ENCODE measurements at places on chromosomes 6 and 20.

- DNase-seq = no peak
Observed at GRCh38 chr20:39123185-39123557, 161.0 kb downstream of the DHX35 start.

- DNase-seq = no peak
Observed at GRCh38 chr20:49268600-49269365, 9.1 kb downstream of the ZNFX1 start.

GRCh38 chr20:22561965-22562577 is 22.3 kb downstream of the FOXA2 start:
- DNase-seq = no peak

- no peak for DNase-seq
Observed at GRCh38 chr20:9591080-9591479, 76.7 kb downstream of the LAMP5 start.

DNA sequence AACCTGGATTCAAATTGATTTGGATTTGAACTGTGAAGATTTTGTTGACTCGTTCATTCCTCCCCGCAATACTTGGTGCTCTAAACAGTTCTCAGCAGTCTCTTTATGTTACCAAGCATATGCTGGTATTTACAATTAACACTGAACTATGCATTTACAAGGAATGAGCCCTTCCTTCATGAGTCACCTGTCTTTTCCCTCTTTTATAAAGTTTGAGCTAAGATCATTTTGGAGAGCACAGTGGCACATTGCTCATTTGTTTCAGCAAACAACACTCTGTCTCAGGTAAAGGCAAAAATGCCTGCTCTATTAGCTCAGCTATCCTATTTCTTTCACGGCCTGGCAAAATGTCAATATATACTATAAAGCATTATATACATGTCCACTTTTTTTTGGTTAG is 285.4 kb downstream of the PHACTR1 start:
- no peak for DNase-seq

- no peak for DNase-seq
Observed at GRCh38 chr20:4427940-4428586, 293.6 kb upstream of the PRND start.

GRCh38 chr6:41846666-41847237 is 48.4 kb downstream of the USP49 start:
- DNase-seq = peak; percentile 99

- no peak for DNase-seq
Observed at GRCh38 chr6:9496837-9497236, 918.0 kb downstream of the TFAP2A start.

DNA sequence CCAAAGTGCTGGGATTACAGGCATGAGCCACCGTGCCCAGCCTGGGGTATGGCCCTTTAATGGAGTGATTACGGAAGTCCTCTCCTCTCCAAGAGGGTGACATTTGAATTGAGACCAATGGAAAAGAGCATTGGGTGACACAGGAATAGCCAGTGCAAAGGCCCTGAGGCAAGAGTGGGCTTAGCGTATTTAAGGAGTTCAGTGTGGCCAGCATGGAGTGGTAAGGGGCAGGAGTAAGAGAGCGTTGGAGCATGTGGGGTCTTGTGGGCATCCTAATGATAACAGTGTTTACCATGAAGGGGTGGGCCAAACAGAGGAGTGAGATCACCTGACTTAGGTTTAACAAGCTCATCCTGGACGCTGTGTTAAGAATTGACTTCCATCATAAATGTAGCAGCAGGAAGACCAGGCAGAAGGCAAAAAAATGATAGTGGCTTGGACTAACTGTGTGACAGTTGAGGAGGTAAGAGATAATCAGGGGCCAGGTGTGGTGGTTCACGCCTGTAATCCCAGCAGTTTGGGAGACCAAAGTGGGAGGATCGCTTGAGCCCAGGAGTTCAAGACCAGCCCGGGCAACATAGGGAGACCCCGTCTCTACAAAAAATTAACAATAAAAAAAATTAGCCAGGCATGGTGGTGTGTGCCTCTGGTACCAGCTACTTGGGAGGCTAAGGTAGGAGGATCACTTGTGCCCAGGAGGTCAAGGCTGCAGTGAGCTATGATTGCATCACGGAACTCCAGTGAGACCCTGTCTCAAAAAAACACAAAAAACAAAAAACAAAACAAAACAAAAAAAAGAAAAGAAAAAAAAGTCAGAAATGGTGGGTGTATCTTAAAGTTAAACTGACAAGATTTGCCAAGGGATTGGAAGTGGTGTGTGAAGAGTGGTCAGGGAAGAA is 40.7 kb downstream of the TAF8 start:
- DNase-seq = no peak

DNA sequence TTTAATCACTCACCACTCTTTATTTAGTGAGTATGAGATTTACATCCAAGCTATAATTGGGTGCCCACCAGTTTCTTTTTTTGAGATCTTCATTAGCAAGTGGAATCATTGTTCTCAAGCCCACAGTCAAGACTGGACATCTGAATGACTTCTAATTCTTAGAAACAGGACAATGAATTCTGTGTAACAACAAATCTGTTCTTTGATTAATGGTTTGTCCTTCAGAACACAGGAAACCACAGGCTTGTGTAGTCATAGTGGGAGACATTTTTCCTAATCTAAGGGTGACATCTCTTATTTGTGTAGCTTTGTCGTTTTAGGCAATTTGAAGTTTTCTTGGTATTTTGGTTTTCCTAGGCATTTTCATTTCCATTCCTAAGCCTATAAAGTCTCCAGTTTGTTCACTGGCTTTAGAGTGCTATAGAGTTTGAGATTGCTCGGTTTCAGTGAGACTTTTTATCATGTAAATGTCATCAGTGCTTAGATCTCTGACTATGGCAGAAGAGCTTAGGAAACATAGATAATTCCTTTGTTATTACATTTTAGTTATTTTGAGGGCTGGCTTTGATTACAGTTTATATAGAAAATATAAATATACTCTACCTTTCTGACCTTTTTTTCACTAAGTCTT is 903.9 kb upstream of the MAP3K7 start:
- peak; percentile 9 for DNase-seq

- DNase-seq = no peak
Observed at GRCh38 chr6:17149571-17149970, 47.7 kb downstream of the STMND1 start.

GRCh38 chr6:116175344-116175743 is 49.4 kb upstream of the COL10A1 start:
- no peak for DNase-seq

GRCh38 chr20:961768-962167 is 40.3 kb downstream of the RSPO4 start:
- no peak for DNase-seq

- no peak for DNase-seq
Observed at GRCh38 chr6:117226778-117227177, 38.6 kb upstream of the VGLL2 start.

GRCh38 chr6:33702345-33702977 is 9.0 kb downstream of the UQCC2 start:
- DNase-seq = peak; percentile 52

GRCh38 chr6:100246206-100246605 is 218.5 kb downstream of the SIM1 start:
- no peak for DNase-seq

- DNase-seq = no peak
Observed at GRCh38 chr20:592506-592905, 17.6 kb downstream of the TCF15 start.

DNA sequence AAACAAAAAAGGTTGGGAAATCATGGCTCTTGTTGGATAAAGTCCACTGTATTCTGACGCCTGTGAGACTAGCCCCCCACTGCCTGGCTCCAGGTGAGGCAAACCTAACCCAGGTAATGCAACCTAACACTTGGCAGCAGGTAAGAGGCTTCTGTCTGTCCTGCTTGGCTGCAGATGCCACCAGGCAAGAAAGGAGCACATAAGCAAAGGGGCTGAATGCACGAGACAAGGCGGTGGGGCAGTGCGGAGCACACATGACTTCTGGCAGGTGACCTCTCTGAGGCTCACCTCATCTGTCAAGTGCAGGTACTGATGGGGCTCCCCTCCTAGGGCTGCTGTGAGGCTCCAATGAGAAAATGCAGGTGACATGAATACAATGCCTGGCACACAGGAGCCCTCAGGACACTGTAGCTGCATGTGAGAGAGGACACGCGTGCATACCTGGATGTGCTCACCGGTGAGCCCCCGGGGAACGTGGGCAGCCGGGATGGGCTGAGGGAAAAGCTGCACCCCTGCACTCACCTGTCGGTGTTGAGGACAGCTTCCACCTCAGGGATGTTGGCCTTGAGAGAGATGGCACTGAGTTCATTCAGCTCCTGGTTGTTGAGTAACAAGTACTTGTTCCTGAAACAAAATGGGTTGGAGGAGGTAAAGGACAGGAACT is 54.1 kb downstream of the MYH7B start:
- DNase-seq = no peak

DNA sequence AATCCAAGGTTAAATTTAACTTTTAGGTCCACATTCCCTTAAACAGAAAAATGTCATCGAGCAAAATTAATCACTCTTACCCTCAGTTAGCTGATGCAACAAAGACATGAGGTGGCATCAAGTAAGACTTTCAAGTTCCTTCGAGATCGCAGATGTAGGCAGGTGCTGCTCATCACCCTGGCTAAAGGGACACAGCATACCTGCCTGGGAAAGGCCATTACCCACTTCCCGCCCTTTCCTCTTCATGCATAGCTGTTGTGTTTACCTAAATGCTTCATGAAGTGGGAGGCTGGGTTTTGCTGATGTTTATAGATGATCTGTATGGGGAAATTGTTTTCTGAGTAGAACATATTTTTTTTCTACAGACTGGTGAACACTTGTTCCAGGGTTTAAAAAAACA is 67.7 kb downstream of the GFRA4 start:
- no peak for DNase-seq

Data from endothelial cell of umbilical vein (primary cell).